Fibroblast of the aortic adventitia (primary cell): ENCODE measurements at places on chromosomes 3 and 15.

DNA sequence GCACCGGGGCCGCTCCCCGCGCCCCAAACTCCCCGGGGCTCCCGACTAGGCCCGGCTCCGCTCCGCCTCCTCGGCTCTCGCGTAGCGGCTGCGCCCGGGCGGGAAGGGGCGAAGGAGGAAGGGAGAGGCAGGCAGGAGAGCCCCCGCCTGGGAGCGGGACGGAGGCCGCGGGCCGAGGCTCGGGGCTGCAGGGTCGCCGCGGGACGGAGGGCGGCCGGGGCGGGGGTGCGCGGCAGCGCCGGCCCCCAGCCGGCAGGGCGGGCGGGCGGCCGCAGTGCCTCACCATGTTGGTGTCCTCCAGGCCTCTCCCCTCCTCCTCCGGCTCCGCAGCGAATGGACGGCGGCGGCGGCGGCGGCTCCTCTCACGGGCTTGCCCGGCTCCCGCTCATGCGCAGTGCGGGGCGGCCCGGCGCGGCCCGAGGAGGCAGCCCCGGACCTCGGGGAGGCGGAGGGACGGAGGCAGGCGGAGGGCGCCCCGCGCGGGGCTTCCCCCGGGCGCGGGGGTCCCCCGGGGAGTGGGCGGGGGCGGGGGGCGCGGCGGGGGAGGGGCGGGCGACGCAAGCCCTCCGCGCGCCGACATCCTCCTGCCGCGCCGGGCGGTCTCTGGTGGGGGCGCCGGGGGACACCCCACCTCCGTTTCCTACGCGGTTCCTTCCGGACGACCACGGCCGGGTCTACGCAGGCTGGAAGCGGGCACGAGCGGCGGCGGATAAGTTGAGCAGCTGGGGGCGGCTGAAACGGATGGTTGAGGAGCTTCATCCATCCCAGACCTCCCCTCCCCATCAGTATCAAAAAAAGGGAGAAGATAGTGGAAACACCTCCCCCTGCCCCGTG lies at the start of gene DCUN1D1:
Gene DCUN1D1 (minus strand): TSS at position 335 of the 834 bp plus-strand sequence. CDS start 49 bp downstream, at position 286.
- peak; percentile 70 for DNase-seq

DNA sequence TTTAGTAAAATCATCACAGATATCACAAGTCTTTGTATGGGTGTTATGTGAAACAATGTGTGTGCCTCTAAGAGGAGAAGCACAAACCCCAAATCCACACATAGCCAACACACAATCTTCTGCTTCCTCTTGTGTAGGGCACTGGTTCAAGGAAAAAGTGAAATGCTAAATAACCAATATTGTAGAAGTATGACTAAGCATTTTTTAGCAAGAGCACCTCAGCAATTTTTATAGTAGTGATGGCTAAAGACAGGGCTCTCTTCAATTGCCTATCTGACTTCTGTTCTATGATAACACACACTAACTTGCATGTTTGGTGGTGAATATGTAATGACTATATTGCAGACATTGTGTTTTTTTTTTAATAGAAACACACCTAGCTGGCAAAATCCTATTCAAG lies 997.9 kb upstream of the ALCAM start:
- no peak for DNase-seq

- no peak for DNase-seq
Observed at GRCh38 chr3:47897954-47898353, 95.0 kb downstream of the DHX30 start.

- peak; percentile 82 for DNase-seq
Observed at GRCh38 chr3:31219131-31219843, 313.4 kb upstream of the STT3B start.

DNA sequence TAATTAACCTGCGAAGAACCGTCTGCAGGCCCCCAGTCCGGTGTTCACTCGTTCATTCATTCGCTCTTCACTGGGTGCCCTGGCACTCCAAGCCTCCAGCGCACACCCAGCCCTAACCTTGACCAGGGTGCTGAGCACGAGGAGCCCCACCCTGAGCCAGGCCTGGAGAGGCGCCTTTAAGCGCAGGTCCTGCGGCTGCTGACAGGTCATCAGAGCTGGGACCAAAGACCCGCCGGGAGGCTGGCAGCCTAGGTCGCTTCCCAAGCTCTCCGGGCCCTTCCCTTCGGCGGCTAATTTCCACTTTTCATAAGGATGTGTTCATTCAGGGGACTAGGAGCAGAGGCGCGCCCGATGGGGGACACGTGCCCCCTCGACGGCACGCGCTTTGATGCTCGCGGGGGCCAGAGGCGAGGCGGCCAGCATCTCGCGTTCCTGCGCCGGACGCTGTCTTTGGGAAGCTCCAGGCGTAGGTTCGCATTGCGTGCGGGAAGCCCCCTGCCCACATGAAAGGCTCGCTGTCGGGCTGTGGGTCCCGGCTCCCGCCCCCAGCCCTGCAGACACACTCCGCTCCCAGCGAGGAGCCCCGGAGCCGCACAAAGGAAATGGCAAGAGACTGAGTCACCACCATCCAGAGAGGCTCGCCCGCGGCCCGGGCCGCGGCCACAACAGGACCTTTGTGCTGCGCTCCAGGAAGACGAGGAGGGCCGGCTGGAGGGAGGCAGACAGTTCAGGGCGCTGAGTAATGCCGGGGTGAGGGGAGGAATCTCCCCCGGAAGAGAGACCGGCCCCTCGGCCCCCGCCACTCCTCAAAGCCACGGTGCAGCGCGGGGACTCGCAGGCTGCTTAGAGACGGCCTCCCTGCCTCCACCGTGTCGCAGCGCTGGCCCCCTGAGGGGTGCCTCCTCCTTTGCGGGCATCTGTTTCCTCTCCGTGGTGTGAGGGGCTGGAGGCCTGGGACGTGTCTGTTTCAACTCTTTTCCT lies 266.4 kb upstream of the HES1 start:
- DNase-seq: peak; percentile 52

DNA sequence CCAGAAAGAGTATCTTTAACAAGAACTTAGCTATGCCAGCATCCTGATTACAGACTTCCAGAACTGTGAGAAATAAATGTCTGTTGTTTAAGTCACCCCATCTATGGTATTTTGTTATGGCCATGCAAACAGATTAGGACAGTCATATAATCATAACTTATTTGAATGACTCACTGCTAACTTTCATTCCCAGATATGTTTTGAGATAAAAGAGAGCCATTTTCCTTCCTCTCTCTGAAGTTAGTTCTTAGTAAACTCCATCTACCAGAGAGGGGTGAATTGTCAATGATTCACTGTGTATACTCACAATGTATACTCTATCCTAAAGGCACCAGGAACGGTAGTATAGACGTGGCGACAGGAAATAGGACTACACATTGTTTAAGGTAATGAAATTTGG lies 179.4 kb upstream of the DPH6 start:
- peak; percentile 77 for DNase-seq

GRCh38 chr3:10262027-10262426 lies 13.8 kb downstream of the TATDN2 start:
- DNase-seq: no peak
